ENCODE measurements at places on chromosomes 12 and 14.

GRCh38 chr14:95538801-95539509 is 4.1 kb downstream of the GLRX5 start:
- DNase-seq: no peak

- DNase-seq: no peak
These were observed 46.2 kb upstream of the MEG3 start for GRCh38 chr14:100779691-100780080.

- DNase-seq: no peak
These were observed 74.9 kb upstream of the BCAT1 start for GRCh38 chr12:25023808-25024207.

DNA sequence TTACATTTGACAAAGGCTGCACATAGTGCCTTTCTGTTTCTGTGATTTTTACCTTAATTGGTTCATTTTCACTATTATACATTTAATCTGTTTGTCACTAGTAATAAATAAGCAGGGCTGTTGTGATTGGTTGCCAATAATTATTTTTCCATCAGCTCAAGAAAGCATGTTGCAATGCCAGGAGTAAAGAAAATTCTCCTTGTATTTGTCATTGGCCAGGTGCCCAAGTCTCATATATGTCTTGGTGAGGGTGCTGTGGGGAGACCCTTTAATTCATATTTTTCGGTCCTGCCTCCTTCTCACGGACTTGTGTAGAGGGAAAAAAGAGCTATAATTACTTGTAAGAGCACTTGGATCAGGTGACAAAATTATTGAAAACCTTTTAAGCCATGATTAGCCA is 108.0 kb downstream of the KITLG start:
- no peak for DNase-seq

- no peak for DNase-seq
These were observed 124.6 kb downstream of the PRKD1 start for GRCh38 chr14:29803045-29803444.

DNA sequence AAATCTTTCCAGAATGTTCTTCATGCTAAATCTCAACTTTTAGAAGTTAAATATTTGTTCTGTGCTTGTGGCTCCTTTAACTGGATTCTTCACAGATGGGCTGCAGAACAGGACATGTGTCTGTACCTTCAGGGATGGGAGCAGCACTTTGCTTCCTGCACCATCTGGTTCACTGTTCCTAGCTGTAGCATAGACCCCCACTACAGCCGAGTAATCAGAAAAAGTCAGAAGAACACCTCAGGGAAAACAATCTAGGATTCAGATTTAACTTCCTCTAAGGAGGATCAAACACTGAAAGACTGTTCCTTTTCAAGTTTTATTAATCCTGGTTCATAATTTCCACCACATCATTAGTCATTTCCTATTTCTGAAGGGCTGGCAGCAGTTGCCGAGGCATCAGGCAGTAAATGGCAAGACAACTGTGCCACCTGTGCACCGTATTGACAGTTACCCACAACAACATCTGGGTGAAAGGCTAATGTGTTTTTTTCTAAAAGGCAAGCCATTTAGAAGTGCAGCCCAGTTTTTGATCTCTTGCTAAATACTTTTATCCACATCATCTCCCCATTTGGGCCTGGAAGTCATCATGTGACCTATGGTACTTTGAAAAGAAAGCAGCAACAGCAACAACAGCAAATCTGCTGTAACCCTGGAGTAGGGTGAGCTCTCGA is 212.8 kb upstream of the BMP4 start:
- DNase-seq: no peak

GRCh38 chr12:52321418-52321817 is 220 bp upstream of the KRT83 start:
- no peak for DNase-seq

GRCh38 chr12:79547044-79547734 is 143.6 kb downstream of the PAWR start:
- no peak for DNase-seq

GRCh38 chr14:95537298-95538089 is 2.6 kb downstream of the GLRX5 start:
- no peak for DNase-seq

- DNase-seq: no peak
These were observed 837.6 kb downstream of the VRK1 start for GRCh38 chr14:97634751-97635150.

- DNase-seq: no peak
These were observed 194.9 kb upstream of the RMST start for GRCh38 chr12:97267594-97268202.

DNA sequence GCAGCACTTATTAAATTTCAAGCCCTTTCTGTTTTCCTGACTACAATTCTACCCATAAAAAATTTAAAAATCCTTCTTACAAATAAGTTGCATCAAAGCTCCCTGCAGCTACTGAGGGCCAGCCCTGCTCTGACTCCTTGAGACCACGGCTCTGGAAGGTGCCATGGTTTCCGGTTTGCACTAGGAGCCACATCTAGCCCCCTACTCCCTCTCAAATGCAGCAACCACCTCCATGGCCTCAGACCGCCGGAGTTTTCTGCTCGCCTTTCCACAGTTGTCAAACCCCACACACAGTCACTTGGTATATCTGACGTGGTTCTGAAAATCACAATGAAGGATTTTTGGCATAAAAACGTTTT is 30.1 kb downstream of the P2RX4 start:
- no peak for DNase-seq

DNA sequence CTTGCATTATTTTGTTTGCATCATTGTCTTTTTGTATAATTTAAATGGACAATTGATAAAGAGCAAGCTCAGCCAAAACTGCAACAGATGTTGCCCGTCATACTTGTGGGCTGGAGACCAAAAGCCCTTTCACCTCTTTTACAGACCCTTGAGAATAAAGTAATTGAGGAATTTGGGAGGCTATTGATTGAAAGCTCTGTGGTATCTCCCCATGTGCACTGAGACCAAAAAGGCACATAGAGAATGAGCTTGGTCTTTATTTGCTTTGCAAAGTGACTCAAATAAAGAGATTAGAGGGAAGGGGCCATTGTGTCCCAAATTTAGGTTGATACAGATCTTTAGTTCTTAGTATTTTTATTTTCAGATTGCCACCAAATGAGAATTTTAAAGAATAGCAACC is 617.6 kb downstream of the TRHDE start:
- no peak for DNase-seq

GRCh38 chr12:76317976-76318375 is 30.2 kb downstream of the BBS10 start:
- DNase-seq: no peak

DNA sequence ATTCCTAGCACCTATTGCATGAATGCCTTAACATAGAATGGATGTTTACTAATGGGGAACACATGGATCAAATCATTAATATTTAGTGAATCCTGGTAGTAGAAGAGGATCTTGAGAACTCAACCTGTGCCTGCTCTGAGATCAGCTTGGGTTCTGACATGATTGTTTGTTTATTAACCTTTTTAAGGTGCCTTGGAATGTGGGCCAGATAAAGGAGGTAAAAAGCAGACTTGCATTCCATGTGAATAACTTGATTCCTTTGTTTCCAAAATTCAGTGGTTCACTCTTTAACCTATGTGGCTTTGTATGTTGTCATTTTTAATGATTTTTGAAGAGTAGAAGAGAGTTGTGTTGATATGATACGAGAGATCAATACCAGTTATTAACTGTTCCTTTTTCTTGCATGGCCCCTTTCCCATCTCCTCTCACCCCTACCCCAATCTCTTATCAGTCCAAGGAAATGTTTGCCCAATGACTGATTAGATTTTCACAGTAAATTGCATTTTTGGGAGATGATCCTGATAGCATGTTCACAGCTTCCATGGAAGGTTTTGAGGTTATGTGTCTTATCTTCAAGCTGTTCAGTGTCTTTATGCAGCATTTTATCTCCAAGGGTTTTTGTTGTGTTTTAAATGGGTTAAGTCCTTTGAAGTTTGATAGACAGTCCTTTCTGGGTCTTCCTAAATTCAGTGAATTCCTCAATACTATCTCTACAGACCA is 193.7 kb upstream of the FRMD6 start:
- no peak for DNase-seq

DNA sequence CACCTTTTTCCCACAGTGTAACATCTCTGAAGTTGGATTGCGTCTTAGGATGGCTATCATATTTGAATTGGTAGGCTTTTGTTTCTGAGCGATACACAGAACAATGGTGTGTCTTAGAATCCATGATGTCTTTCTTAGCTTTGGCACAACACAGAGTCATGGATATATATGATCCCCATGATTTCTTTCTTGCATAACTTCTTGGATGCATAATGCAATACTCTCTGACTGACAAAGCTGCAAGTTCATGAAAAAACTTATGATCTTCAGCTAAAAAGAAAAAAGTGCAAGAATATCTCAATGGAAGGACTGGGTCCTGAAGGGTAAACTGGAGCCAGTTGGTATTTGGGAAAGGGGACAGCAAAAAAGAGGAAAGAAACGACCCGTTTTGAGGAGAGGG is 48.1 kb downstream of the VWF start:
- no peak for DNase-seq

DNA sequence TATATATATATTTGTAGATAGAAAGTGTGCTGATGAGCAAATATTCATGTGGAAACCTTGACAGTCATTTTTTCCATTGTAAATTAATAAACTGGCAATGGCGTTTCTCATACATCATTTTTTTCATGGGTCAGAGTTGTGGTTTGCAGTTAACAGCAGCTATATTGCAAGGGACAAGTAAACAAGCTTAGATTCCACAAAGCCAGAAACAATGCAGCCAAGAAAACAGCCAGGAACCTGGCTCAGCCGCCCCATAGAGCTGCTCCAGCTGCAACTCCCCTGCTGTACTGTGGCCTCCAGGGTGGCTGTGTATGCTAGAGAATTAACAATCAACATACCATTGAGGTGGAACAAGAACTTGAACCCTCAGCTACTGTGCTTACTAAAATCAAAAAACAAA is 298.2 kb downstream of the TMEM132D start:
- no peak for DNase-seq

DNA sequence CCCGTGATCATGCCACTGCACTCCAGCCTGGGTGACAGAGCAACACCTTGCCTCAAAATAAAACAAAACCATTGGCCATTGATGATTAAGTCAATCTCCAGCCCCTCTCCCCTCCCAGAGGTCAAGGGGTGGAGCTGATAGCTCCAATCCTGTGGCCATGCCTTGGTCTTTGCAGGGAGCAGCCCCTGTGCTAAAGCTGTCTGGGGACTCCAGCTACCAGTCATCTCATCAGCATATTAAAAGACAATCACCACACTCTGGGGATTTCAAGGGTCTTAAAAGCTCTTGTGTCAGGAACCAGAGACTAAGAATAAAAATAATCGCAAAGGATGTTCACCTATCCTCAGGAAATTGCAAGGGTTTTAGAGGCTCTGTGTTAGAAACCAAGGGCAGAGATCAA is 30.6 kb downstream of the HCAR2 start:
- no peak for DNase-seq

GRCh38 chr14:66442953-66443571 is 43.1 kb upstream of the CCDC196 start:
- no peak for DNase-seq

DNA sequence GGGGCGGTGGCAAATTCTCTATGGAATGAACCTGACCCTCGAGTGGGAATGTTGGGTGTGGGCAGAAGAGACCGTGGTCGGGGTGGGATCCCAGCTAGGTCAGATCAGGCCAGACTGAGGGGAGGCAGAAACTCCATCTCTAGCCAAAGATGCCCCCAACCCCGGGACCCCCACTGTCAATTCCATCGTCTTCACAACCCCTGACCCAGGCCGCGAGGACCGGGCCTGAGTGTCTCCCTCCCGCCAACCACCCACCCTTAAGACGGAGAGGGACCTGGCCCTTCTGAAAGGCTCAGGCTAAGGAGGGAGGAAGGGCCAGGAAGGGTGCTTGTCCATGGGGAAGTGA is 760 bp downstream of the PLEKHD1 start:
- DNase-seq: no peak

DNA sequence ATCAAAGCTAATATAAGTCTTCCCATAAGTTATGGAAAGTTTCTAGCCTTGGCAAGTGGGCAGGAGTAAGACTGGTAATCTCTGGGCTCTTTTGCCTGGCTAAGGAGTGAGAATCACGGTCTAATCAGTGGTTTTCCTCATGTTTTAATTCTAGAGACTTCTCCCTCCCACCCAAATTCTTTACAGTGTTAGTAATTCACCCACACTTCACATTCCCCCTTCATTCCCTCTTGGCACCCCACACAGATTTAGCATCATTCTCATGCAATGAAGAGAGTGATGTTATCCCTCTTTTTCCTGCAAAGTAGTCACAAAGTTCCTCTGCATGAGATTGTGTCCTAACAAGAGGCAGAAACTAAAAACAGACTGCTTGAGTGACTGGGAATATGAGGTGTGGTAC is 28.6 kb upstream of the CACNA2D4 start:
- DNase-seq: no peak

GRCh38 chr12:125079648-125080645 is 14.7 kb downstream of the AACS start:
- peak; percentile 57 for DNase-seq

DNA sequence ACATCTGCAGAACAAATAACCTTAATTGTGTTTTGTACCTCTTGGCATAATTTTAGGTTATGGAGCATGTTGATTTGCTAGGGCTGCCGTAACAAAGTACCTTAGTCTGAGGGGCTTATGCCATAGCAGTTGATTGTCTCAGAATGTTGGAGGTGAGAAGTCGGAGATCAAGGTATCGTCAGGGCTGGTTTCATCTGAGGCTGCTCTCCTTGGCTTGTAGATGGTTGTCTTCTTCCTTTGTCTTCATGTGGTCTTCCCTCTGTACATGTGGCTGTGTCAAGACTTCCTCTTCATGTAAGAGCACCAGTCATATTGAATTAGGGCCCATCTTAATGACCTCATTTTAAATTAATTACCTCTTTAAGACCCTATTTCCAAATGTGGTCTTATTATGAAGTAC is 64.4 kb upstream of the PTHLH start:
- DNase-seq: no peak

GRCh38 chr14:105489542-105490266 is 1.3 kb upstream of the TEDC1 start:
- DNase-seq: peak; percentile 64

GRCh38 chr12:131385313-131386166 is 325.4 kb upstream of the SFSWAP start:
- no peak for DNase-seq

- peak; percentile 100 for DNase-seq
These were observed 2.8 kb upstream of the UBC start for GRCh38 chr12:124917135-124917840.

- DNase-seq: no peak
These were observed 7.6 kb upstream of the HOXC4 start for GRCh38 chr12:54045868-54046521.

DNA sequence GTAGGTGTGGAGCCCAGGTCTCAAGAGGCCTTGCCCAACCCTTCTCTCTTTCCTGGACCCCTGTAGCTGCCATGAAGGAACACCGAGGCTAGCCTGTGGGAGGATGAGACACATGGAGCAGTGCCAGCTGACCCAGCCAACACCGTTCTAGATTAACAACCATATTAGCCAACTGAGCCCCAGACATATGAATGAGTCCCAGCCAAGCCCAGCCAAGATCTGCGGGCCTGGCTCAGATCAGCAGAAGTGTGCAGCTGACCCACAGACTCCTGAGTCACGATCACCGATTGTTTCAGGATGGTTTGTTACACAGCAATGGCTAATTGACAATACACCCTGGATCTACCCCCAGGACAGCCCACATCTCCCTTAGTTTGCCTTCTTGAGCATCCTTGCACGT is 82.1 kb downstream of the NTF3 start:
- DNase-seq: no peak

GRCh38 chr12:57837864-57838562 is 8.5 kb downstream of the CTDSP2 start:
- DNase-seq: no peak

GRCh38 chr12:11980115-11980514 is 90.6 kb upstream of the BCL2L14 start:
- DNase-seq: no peak

- no peak for DNase-seq
These were observed 49.5 kb downstream of the ATP2A2 start for GRCh38 chr12:110330544-110330943.

- DNase-seq: no peak
These were observed 638.3 kb upstream of the TMEM132C start for GRCh38 chr12:127628645-127629044.

All from inflammatory macrophage treated with lipopolysaccharide for 1 hour (primary cell).